GM12864 (cell line): ENCODE measurements at places on chromosomes 2 and 18.

- no peak for DNase-seq
These were observed 23.7 kb downstream of the TPGS2 start for GRCh38 chr18:36805105-36805504.

DNA sequence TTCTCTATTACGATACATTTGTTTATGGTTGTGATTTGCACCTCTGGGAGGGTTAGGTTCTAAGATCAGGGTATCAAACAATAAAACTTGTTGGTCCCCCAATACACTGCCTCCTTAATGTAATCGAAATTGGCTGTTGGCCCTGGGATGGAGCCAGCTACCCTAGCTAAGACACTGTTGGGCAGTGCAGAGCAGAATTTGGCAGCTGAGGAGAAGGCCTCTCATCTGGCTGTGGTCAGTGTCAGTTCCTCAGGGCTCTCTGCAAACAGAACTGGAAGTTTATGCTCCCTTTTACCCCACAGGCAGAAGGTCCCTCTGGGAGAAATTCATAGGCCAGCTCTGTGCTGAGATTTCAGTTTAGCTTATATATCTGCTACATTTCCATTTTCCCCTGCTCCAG lies 8.6 kb upstream of the HAAO start:
- no peak for DNase-seq

- no peak for DNase-seq
These were observed 118.4 kb downstream of the ALK start for GRCh38 chr2:29802986-29803385.

- DNase-seq = no peak
These were observed 89.8 kb downstream of the HS6ST1 start for GRCh38 chr2:128228894-128229293.

GRCh38 chr2:166676716-166677115 lies 182.7 kb upstream of the SCN7A start:
- no peak for DNase-seq

GRCh38 chr2:186308347-186308746 lies 177.7 kb upstream of the ZC3H15 start:
- no peak for DNase-seq

GRCh38 chr18:34789768-34790344 lies 79.8 kb downstream of the DTNA start:
- DNase-seq = no peak

GRCh38 chr2:7016601-7017211 lies 99.5 kb downstream of the RNF144A start:
- DNase-seq = no peak

DNA sequence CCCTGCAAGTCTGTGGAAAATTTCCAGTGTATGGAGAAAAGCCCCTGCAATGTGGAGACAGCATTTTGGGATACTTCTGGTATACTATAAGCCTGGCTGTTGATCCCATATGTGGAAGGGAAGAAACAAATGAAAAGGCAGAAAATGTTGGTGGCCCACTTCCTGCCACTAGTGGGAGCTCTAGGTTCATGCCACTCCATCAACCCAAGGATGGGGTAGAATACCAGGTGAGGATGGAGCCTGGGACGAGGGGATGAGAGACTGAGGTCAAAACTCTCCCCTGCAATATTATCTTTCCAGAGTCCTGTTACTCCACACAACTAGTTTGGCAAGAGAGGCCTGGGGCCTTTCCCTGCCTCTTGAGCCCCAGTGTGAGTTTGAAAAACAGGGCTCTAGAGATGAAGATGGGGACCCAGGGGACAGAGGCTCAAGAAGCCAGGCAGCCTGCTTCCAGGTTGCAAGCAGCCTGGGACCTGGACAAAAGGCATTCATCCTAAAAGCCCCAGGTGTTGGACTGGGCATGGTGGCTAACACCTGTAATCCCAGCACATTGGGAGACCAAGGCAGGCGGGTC lies 31.9 kb downstream of the BMP10 start:
- DNase-seq = no peak

DNA sequence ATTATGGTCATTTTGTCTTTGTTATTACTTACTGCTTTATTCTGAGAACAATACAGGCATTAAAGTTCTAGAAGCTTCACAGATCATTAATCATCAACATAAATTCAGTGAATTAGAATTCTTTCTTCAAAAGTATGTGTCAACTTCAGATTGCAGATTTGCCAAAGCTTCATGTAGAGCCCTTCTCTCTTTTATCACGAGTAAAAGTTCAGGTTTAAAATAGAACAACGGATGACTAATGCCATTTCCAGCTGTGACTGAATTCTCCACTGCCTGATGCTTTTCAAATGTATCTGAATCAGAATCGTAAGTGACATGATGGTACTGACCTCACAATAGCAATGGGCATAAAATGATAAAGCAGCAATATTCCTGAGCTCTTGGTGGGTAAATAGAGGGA lies 116.0 kb downstream of the ABCA12 start:
- no peak for DNase-seq

- no peak for DNase-seq
These were observed 140.8 kb upstream of the SERTAD2 start for GRCh38 chr2:64794426-64794995.

DNA sequence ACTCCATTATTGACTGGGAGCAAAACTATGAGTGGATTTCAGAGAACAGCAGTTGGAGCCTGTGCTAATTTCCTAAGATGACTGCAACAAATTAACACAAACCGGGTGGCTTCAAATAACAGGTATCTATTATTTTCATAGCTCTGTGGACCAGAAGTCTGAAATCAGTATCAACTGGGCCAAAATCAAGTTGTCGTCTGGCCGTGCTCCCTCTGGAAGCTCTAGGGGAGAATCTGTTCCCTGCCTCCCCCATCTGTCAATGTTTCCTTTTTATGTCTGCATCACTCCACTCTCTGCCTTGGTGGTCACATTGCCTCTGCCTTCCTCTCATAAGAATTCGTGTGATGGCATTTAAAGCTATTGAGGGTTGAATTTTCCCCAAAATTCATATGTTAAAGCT lies 269.8 kb downstream of the TMX3 start:
- no peak for DNase-seq

DNA sequence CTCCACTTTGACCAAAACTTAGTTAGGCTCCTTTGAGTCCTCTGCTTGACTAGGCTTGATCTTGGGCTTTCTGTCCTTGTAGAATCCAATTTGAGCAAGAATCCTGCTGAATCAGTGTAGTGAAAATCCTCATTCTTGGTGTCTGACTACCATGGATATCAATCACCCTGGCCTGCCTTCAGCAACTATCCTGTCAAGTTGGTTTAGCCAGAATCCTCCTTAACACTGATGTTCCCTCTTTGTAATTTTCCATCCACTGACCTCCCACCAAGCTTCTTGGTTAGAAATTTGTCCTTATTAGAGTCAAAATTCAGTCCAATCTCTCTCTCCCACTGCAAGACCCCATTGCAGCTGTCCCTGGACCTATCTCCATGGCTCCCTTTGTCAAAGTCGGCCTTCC lies 494 bp upstream of the RBM45 start:
- DNase-seq = no peak

DNA sequence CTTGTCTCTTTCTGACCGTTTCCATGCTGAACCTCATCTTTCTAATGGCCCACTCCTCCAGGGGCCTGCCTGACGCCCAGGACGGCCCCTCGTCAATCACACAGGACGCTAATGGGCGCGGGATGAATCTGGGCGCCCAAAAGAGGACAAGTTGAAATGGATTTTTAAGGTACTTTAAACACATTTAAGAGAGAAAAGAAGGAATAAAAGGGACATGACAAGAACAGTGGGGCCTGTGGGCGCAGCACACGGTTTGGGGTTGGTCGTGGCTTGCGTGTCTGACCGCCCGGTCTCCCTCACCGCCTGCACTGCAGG lies 607 bp upstream of the UBE2F start:
- DNase-seq = no peak

DNA sequence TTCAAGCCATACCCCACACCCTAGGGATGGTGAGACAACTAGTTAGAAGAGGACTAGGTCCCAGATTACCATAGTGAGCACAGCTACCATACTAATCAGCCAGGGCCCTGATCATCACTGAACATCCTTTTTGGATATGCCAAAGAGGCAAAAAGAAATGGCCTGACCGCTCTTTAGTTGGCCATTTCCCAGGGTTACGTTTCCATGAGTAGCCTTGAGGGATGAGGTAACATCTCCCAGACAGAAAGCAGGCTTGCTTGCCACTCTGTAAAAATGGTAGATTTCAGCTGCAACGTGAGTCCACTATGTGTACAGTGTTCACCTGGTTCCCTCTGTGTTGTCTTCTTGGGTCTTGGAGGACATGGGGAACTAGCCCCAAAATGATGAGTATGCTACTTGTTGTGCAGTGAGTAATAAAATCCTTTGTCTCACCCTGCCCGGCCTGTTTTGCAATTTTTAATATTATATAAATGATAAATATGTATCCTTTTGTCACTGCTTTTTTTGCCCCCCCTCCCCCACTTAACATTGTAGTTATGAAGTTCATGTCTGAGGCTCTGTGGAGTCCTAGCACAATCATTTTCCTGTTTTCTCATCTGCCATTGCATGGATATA lies 8.9 kb upstream of the GALM start:
- DNase-seq = no peak

- no peak for DNase-seq
These were observed 8.5 kb upstream of the ARHGAP25 start for GRCh38 chr2:68726100-68726499.

DNA sequence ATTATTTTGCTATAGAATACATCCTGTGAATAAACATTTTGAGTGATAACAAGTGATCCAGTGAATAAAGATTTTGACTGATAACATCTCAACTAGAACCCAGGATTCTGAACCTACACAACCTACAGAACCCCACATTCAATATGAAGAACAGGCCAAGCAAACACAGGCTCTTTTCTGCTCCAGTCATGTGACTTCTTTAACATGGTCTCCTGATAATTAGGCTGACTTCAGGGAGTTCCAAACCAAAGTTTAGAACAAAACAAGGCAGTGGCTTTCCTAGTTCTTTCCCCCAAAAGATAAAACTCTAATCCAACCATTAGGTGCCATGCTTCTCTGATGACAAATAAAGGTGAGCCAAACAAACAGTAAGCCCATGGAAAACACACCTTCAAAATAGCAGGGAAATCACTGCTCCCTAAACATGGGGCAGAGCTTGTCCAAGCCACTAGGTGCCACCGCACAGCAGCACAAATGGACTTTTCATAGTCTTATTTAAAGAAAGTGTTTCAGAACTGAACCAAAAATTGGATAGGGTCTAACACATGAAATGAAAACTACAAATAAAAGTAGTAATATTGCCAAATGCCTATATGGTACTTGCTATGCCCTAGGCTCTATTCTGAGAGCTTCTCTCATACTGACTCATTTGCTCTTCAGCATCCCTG lies 95.3 kb downstream of the EVA1A start:
- DNase-seq = no peak

- no peak for DNase-seq
These were observed 300.0 kb downstream of the XIRP2 start for GRCh38 chr2:167187978-167188967.

DNA sequence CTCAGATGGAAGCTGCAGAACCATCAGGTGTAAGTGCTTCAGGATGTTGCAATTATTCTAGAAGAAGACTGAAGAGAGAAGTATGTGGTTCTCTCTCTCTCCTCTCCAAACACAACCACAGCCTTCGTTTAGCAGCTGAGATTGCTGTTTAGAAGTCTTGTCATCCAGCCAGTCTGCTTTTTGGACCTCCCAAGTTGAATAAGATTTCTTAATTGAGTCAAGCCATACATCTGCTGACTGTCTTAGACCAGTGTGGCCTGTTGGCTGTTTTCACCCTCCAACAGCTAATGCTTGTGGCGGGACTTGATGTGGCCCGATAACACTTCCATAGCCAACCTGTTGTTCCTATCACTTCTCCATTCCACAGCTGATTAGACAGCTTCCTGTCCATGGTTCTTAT lies 91.3 kb upstream of the TMEM17 start:
- DNase-seq = no peak

DNA sequence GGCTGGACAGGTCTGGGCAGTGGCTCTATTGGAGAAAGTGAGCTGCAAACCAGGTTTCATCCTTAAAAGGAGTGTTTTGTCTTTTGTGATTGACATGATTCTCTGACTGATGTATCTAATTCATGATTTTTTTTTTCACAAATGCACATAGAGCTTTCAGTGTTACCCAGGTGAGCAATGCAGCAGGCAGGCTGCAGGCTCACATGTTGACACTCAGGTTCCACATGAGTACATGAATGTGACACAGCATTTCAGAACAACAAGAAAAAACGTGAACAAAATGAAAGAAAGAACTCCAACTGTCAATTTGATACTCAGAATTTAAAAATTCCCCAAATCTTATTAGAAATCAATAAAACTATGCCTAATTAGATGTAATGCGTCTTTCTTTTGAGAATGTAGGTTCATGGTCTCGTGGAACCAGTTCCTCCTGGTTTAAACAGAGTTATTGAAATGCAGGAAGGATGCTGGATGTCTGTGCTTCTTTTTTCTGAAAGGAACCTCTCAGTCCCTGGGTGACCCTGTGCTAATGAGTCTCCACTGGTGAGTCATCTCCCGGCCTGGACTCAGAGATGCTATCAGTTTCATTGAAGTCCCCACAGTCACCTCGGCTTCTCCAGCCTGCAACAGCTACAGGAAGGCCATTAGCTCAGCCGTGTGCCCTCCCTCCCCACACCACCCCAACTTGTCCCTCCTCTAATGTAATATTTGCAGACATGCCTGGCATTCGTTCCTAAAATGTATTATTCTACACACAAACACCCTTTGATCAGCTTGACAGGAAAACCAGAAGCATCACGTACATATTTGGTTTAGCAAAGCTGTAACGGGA lies 430.4 kb downstream of the LPIN1 start:
- peak; percentile 16 for DNase-seq

GRCh38 chr2:216056739-216057138 lies 24.9 kb downstream of the PECR start:
- peak; percentile 42 for DNase-seq

DNA sequence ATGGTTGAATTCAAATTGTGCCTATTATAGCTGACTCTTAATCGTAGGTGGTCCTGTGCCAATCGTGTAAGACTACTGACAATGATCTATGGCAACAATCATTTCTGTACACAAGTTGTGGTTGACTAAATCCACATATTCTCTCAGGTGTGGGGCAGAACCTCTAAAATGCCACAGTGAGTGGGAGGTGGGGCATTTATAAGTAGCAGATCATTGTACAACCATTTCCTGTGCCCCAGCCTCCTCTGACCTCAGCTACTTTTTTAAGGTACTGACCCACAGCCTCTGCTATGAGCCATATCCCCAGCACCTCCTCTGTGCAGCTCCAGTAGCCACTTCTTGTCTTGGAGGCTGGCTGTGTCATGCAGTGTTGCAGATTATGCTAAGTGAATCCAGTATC lies 48.6 kb upstream of the RAPH1 start:
- DNase-seq = peak; percentile 40

- no peak for DNase-seq
These were observed 521.2 kb downstream of the NYAP2 start for GRCh38 chr2:225920621-225921220.

- DNase-seq = no peak
These were observed 833.7 kb upstream of the CHAC2 start for GRCh38 chr2:52933878-52934277.

- no peak for DNase-seq
These were observed 71.7 kb downstream of the IL1R2 start for GRCh38 chr2:102063487-102063911.

- no peak for DNase-seq
These were observed 43.1 kb downstream of the RBMS1 start for GRCh38 chr2:160450486-160450885.
